NCI-H774 (cell line): ENCODE measurements at places on chromosomes 2 and 18.

DNA sequence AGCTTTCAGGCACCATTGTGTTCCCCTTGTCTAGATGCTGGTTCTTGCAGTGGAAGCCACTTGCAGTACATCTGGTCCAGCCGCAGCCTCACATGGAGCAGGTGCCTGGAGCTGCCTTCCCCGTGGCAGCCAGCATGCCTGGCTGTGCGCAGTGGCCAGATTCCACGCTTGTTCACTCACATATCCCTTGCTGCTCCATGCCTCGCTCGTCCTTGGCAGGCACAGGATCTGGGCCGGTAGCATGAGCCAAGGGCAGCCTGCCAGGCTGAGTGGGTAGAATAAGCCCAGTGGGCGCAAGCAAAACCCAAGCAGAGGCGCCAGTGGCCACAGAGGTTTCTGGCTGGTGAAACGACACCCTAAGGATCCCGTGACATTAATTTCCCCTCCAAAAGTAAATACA lies 20.6 kb downstream of the TMX3 start:
- DNase-seq, result no peak

- no peak for DNase-seq
These were observed 64.9 kb downstream of the MCFD2 start for GRCh38 chr2:46850742-46851141.

DNA sequence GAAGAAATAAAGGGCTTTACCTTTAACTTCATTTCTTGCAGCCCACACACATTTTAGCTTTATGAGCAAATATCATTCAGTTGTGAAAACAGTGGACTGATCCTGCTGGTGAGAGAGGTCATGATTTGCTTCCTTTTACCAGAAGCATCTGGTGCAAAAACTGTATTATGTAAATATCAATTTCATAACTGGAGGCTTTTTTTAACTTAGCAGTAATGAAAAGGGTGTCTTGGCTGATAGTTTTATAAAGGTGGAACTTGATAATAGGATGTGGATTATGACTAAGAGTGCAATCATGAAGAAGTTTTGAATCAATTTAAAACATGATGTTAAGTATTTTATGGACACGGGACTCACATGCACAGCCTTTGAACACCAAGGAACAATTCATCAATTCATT lies 304.4 kb downstream of the GULP1 start:
- DNase-seq, result no peak

DNA sequence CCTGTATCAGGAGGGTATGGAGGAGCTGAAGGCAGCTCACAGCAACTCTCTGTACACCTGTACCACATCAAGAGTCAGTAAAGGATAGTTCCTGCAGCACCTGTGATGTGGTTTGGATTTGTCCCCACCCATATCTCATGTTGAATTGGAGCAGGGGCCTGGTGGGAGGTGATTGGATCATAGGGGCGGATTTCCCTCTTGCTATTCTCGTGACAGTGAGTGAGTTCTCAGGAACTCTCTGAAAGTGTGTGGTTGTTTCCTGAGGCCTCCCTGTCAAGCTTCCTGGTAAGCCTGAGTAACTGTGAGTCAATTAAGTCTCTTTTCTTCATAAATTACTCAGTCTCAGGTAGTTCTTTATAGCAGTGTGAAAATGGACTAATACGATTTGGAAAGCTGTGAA lies 28.9 kb downstream of the OSBPL1A start:
- no peak for DNase-seq

DNA sequence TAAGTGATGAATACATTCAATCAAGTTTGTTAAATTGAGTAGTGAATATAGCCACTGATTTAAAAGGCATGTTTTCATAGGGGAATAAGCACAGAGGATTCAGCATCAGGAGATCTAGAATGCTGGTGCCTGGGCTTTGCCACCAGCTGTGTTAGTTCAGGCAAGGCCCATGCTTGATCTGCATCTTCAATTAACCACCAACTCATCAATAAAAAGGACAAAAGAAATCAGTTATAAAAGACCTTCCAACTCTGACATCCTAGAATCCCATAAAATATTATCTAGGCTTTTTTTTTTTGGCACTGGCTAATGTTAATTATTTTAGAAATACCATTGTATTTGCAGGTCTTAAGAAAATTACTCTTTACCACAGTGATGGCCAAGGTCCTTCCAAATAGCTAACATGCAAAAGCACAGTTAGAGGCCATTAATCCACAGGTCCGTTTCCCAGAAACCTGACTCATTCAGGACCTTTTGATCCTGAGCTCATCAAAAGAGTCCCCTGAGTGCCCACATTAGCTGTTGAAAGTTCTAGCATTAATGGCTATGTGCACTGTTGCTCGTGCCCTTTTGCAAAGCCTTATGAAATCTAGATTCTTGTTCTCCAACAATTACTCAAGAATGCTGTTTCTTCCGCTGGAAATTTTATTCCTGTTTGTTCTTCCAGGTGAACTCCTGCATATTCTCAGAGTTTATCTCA lies 170.0 kb downstream of the CYRIA start:
- no peak for DNase-seq

DNA sequence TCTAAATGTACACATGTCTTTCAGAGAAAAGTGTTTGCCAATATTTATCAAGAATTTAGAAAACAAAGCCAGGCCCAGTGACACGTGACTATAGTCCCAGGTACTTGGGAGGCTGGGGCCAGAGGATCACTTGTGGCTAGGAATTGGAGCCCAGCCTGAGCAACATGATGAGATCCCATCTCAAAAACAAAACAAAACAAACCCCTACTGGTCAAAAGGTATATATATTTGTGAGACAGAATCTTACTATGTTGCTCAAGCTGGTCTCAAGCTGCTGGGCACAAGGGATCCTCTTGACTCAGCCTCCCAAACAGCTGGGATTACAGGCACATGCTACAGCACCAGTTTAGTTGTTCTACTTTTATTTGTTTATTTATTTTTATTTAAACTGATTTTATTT lies 79.2 kb downstream of the ZDBF2 start:
- DNase-seq, result no peak

- no peak for DNase-seq
These were observed 89.8 kb downstream of the TGOLN2 start for GRCh38 chr2:85237849-85238565.

DNA sequence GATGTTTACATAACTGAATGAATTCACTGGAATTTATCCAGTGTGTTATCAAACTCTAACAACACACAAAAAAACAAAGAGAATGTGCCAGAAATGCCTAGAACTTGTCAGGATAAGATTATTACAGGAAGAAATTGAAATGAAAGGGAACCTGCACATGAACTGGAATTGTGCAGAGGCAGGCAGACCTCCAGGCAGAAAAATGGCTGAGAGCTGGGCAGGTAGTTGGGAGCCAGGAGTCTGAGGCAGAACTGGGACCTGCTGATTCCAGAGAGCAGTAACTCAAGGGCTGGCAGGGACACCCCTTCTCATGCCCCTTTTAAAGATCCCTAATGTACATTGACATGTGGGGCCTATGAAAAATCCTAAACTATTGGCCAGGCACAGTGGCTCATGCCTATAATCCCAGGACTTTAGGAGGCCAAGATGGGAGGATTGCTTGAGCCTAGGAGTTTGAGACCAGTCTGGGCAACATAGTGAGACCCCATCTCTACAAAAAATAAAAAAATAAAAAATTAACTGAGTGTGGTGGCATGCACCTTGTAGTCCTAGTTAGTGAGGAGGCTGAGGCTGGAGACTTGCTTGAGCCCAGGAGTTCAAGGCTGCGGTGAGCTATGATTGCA lies 674 bp upstream of the SP110 start:
- DNase-seq, result no peak

GRCh38 chr2:241190291-241190981 lies 2.0 kb downstream of the ANO7 start:
- no peak for DNase-seq

- no peak for DNase-seq
These were observed 82.2 kb upstream of the SETBP1 start for GRCh38 chr18:44598514-44598913.

GRCh38 chr2:237615631-237616249 lies 11.6 kb upstream of the LRRFIP1 start:
- no peak for DNase-seq

- DNase-seq, result no peak
These were observed 107.3 kb upstream of the HS6ST1 start for GRCh38 chr2:128425731-128426620.

DNA sequence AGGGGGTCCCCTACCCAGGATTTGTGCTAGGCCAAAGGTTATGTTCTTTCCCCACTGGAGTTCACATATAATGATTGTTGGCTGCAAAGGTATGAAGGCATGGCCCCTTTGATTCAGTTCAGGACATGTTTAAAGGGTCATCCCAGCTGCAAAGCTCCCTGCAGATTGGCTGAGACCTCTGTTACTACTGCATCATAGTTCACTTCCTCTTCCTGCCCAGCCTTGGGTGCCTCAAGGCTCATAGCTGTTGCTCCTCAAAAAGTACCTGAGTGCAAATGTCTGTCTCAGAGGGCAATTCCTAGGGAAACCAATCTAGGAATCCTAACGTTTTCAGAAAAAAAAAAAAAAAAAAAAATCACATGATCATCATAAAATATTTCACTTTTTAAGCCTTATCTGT lies 125.1 kb downstream of the ATL2 start:
- no peak for DNase-seq

DNA sequence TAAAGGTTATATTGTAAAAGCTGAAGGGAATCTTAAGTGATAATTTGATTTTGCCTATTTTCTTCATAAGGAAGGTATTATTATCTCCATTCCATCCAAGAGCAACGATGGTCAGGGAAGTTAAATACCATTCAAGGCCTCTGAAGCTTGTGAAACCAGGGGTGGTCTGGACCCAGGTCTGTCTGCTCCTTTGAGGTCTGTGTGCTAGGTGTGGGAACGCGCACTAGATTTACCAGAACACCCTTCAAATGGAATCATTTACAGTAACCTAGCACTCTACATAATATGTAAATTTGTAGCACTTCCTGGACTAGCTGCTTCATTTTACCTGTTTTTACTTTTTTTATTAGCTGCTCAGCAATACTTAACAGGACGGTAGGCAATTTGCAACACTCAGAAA lies 6.4 kb upstream of the TRIB2 start:
- no peak for DNase-seq

GRCh38 chr18:990197-990596 lies 85.5 kb downstream of the ADCYAP1 start:
- DNase-seq, result no peak

DNA sequence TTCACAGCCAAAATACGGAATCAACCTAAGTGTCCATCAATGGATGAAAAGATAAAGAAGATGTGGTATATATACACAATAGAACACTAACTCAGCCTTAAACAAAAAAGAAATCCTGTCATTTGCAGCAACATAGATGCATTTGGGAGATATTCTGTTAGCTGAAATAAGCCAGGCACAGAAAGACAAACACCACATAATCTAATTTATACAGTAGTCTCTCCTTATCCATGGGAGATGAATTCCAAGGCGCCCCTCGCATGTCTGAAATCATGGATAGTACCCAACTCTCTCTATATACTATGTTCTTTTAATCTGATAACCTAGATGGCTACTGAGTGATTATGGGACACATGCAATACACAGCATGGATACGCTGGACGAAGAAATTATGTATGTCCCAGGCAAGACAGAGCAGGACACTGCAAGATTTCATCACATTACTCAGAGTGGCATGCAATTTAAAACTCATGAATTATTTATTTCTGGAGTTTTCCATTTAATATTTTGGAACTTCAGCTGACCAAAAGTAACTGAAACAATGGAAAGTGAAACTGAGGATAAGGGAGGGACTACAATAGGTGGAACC lies 39.5 kb downstream of the ORC4 start:
- no peak for DNase-seq

GRCh38 chr2:128305555-128306080 lies 13.1 kb downstream of the HS6ST1 start:
- DNase-seq, result peak; percentile 38

DNA sequence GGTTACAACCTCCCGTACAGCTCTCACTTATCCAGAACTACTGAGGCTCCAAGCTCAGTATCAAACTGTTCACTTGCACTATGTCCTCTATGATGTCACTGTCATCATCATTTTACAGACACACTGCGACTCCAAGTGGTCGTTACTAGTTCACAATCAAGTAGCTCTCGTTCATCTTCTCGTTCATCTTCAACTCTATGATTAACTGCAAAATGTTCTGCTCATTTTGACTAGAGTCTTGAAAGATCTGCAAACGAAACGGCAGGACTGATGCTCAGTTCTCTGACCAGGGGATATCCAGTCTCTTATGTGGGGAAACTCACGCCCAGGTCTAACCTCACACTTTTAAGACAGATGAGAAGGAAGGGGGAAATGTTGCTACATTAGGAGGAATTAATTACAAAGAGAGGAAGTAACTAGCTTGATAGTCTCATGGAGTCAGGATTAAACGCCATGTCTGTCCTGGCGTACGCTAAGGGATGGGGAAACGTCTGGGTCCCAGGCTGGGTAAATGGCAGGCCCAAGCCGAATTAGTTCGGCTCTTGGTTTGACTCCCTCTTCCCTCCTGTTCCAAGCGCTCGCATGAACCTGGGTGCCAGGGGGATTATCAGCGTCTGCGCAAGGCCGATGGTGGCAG lies 794 bp upstream of the CHCHD5 start:
- DNase-seq, result no peak

- DNase-seq, result no peak
These were observed 59.2 kb downstream of the SGPP2 start for GRCh38 chr2:222483513-222484039.

- DNase-seq, result no peak
These were observed 35.5 kb downstream of the CLASP1 start for GRCh38 chr2:121613774-121614173.

DNA sequence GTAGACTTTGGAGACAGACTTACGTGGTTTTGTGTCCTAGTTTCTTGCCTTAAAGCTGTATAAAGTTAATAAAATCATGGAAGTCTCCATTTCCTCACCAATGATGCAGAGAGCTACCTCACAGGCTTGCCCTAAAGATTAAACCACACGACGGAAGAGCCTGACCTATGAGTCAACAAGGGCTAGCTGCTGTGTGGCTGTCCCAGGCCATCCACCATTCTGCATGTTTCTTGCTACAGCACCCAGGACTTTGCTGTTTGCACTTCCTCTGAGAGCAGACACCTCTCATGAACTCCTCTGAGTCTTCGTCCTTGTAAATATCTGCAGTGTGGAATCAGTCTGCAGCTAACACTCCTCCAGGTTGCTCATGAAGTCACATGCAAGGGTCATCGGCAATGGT lies 160.0 kb upstream of the TRIB2 start:
- DNase-seq, result no peak

- no peak for DNase-seq
These were observed 1052.3 kb upstream of the ZEB2 start for GRCh38 chr2:145572238-145572637.

- no peak for DNase-seq
These were observed 10.1 kb downstream of the PLCL1 start for GRCh38 chr2:197814526-197814925.

- no peak for DNase-seq
These were observed 6.1 kb downstream of the DOK1 start for GRCh38 chr2:74560591-74560990.

DNA sequence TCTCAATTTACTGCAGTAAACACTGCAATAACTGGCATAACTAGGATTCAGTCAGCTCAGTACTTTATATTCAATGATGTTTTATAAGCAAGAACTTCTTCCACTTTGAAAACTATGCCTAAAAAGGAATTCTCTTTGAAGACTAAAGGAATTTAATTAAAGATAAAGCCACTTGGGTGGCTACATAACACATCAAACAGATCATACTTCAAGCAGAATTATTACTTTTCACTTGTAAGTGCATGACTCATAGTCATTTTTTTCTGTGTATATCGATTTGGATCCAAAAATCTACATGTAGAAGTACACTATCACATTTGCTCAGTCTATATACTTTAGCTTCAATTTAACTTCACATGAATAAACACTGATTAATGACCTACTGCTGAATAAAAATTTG lies 4.0 kb downstream of the KANSL1L start:
- DNase-seq, result no peak
